ENCODE measurements at places on chromosomes 13 and 19. TPM values are rescaled to one million over a fixed set of nuclear protein-coding genes. Genes with fewer than 3 reads are reported as not detected.

FDX2 gene
- total RNA-seq, result 13.4 TPM

FCAR gene
- total RNA-seq, result 7.1 TPM

LTBP4 gene
- total RNA-seq, result 687 TPM

GSX1 gene
- not detected for total RNA-seq

FREM2 gene
- total RNA-seq, result 0.14 TPM
